ENCODE measurements at places on chromosomes 11 and 22. TPM values are rescaled to one million over a fixed set of nuclear protein-coding genes. Genes with fewer than 3 reads are reported as not detected.

OR52A1 gene
- not detected for total RNA-seq

IL10RA gene
- 286 TPM for total RNA-seq

SLC5A12 gene
- total RNA-seq, result not detected

TMA7B gene
- total RNA-seq, result 6.7 TPM

SLC39A13 gene
- total RNA-seq, result 29.1 TPM

SYT7 gene
- total RNA-seq, result not detected

ANGPTL5 gene
- total RNA-seq, result not detected

KRTAP5-11 gene
- total RNA-seq, result not detected

OSM gene
- total RNA-seq, result 18.1 TPM

MMP7 gene
- not detected for total RNA-seq

RTN3 gene
- 43.0 TPM for total RNA-seq

CHRDL2 gene
- not detected for total RNA-seq

GAL3ST1 gene
- not detected for total RNA-seq

DLG2 gene
- 2.2 TPM for total RNA-seq

KCNK4 gene
- 0.30 TPM for total RNA-seq

OR51B4 gene
- total RNA-seq, result not detected

APOA1 gene
- total RNA-seq, result 0.54 TPM

SLCO2B1 gene
- total RNA-seq, result not detected

KCNK7 gene
- 7.1 TPM for total RNA-seq

GLYAT gene
- not detected for total RNA-seq

FGF3 gene
- not detected for total RNA-seq

P4HA3 gene
- not detected for total RNA-seq

PLA2G6 gene
- total RNA-seq, result 137 TPM

TRAF6 gene
- total RNA-seq, result 37.9 TPM

APOBEC3H gene
- 14.6 TPM for total RNA-seq

GVQW3 gene
- total RNA-seq, result 4.0 TPM

POU2AF3 gene
- not detected for total RNA-seq

ANKK1 gene
- 0.93 TPM for total RNA-seq

DEUP1 gene
- total RNA-seq, result not detected
